IPS-NIHi11 (cell line): ENCODE measurements at places on chromosomes 16 and 17.

DNA sequence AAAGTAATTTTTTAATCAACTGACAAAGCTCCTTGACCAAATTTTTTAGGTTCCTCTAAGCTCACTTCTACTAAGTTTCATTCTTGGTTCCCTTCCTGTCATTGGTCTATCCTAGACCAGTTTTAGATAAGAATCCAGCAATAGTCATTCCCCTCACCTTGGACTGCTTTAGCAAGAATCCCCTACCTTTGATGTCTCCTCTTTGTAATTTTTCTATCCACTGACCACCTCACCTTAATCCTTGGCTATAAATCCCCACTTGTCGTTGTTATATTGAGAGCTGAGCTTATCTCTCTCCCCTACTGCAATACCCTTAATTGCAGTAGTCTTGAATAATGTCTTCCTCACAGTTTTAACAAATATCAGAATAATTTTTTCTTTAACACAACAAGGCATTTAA lies 107.2 kb downstream of the USP32 start:
- no peak for DNase-seq

GRCh38 chr16:50083996-50084395 lies 18.2 kb downstream of the HEATR3 start:
- no peak for DNase-seq

- no peak for DNase-seq
Observed at GRCh38 chr16:51968749-51969148, 578.2 kb downstream of the TOX3 start.

DNA sequence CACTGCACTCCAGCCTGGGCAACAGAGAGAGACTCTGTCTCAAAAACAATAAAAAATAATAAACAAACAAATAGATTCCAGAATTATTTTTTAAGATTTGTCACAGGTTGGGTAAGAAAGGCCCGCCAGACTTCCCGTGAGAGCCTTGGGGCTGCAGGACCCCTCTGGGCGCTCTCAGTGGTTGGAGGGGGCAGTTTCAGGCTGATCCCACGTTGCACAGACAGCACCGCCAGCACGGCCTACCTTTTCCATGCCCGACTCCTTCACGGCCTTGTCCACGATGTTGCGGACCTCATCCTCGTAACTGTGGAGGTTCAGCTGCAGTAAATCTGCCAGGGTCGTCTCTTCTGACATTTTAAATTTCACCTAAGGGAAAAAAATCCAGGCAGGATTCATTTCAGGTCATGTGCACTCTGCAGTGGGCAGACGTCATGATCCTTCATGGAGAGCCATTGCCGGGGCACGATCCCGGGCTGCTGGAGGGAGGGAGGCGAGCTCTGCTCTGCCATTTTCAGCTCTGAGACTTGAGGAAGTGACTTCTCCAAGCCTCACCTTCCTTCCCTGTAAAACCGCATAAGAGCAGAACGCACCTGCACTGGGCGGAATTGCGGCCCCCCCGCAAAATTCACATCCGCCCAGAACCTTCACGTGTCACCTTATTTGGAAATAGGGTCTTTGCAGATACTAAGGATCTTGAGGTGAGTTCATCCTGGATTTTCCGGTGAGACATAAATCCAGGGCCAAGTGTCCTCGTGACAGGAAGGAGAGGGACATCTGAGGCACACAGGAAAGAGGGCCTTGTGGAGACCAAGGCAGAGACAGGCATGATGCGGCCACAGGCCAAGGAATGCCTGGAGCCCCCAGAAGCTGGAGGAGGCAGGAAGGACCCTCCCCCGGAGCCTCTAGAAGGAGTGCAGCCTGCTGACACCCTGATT lies 66.8 kb downstream of the DNAH17 start:
- DNase-seq, result no peak

- DNase-seq, result no peak
Observed at GRCh38 chr16:46937536-46937935, 35.9 kb downstream of the DNAJA2 start.

DNA sequence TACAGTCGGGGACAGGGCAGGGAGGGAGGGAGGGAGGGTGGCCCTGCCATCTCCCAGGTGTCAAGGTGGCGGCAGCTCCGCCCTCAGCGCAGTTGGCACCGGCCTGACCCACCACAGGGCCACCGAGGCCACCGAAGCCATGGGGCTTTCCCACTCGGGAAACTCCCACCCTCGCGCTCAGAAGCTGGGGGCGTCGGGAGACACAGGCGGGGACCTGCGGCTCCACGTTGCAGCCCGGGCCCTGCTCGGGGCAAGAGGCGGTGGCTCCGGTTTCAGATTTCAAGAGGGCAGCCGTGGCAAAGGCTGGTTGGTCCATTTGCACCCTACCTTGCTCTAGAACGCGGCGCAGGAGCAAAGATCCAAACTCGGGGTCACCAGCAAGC lies 544 bp downstream of the CYB561 start:
- DNase-seq, result peak; percentile 79

GRCh38 chr16:89561884-89562599 lies 1.6 kb downstream of the RPL13 start:
- DNase-seq, result no peak

GRCh38 chr17:29368161-29368560 lies 22.0 kb upstream of the TAOK1 start:
- DNase-seq, result no peak

GRCh38 chr17:59427425-59427921 lies 96.0 kb downstream of the YPEL2 start:
- DNase-seq, result no peak

GRCh38 chr17:74830861-74831260 lies 28.8 kb downstream of the GRIN2C start:
- DNase-seq, result no peak

DNA sequence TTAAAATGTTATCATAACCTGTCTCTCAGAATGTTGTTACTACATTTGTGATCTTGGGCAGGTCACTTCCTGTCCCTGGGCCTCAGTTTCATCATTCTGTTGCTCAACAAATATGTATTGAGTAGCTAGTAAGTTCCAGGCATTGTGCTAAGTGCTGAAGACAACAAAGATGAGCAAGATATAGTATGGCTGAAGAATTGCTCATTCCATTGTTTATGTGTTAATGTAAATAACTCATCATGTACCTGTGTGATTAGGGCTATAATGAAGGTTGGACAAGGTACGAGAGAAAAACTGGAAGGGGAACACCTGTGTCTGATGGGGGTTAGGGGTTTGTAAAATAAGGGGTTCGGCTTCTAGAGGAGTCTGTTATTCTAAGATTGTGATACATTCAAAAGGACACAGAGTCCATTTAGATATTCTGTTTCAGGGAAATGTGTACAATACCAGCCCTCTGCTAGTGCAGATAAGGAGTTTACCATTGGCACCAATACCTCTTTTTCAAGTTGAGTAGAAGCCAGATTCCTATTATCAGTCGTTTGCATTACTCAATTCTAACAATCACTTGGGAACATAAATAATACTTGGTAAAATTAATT lies 20.0 kb downstream of the TUBG1 start:
- DNase-seq, result no peak

GRCh38 chr16:87062569-87063442 lies 254.4 kb downstream of the C16orf95 start:
- DNase-seq, result peak; percentile 85

DNA sequence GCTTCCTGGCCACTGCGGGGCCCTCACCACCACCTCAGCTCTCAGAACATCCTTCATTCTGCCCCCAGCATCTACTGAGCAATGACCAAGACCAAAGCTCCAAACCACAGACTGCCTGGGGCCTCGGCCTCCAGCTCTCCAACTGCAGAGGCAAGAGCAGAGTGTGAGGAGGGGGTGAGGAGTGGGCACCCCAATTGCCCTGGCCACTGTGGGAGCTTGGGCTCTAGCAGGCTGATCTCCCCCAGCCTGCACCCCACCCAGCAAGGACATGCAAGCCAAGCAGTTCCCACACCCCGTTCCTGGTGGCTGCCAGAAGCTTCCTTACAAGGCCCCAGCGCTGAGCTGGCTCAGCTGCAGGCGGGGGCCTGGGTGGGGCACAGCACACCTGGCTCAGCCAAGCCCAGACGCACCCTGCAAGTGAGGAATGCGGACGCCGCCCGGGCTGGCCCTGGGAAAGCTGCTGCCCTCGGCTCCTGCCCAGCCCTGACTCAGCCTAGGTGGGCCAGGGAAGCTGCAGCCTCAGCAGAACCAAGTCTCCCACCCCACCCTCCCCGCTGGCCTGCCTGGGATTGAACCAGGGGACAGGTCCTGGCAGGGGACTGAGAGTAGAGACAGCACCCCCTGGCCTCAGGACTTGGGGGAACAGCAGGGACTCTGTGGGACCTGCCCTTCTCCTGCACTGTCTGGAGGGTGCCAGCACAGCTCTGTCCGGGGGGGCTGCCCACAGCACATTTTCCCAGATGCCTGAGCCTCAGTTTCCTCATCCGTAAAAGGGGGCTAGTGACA lies 29.7 kb upstream of the KRT17 start:
- peak; percentile 44 for DNase-seq

DNA sequence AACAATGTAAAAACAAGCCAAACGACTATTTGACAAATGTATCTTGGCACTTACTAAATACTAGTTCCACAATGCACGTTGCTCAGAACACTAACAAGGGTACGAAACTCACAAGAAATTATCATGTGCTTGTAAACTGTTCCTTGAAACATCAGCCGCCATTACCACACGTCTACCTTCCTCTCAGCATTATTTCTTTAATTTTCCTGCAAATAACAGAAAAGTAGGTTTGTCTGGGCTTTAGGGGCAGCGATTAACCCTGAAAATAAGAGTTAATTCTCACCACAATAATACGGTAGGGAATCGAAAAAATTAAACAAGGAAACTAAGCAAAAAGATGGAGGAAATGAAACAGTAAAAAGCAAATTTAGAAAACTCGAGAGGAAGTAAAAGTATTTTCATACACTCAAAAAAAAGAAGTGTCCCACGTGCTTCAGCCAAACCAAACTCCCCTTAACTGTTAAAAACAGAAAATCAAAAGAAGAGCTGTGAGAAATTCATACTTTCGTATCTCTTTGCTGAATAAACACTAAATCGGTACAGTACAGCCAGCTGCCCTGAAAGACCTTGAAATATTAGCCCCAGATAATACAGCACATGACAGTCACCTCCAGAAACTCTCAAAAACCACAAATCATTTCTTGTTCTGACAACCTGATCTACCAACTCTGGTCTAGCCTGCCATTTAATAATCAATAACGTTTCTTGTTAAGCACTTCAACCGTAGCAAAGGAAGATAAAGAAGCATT lies 1.2 kb downstream of the ARHGAP17 start:
- no peak for DNase-seq

DNA sequence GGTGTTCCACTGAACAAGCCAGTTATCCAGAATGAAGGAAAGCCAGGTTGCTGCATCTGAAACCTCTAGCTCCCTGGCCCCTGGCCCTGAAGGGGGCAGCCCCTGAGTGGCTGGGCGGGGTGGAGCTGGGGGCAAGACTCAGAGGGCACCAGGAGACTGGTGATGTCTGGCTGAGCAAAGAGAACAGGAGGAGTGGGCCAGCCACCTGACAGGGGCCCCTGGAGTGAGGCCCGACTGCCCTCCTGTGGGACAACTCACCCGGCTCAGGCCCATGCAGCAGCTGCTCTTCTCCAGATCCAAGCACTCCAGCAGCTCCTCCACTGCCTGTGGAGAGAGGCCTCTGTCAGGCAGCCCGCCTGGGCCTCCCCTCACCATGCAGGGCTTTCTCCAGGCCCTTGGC lies 60.4 kb downstream of the PIPOX start:
- no peak for DNase-seq

GRCh38 chr17:62975206-62975605 lies 9.2 kb downstream of the TANC2 start:
- no peak for DNase-seq

DNA sequence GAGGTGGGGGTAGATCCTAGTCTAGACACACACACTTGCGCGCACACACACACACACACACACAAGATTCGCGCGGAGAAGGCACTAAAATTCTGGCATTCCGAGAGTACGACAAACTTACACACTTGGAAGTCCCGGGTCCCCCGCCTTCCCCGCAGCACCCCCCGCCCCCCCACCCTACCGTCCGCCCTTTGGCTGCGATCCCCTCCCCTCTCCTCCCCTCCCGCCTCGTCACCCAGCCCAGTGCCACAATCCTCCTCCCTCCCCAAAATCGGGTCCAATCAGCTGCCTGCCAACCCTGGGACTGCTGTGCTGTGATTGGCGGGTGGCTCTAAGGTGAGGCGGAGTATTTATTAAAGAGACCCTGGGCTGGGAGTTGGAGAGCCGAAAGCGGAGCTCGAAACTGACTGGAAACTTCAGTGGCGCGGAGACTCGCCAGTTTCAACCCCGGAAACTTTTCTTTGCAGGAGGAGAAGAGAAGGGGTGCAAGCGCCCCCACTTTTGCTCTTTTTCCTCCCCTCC lies at the start of gene SOX9:
TSS of gene SOX9 (plus strand) at position 379 of the 522 bp plus-strand sequence. CDS start 372 bp downstream, outside the sequence.
- peak; percentile 96 for DNase-seq

DNA sequence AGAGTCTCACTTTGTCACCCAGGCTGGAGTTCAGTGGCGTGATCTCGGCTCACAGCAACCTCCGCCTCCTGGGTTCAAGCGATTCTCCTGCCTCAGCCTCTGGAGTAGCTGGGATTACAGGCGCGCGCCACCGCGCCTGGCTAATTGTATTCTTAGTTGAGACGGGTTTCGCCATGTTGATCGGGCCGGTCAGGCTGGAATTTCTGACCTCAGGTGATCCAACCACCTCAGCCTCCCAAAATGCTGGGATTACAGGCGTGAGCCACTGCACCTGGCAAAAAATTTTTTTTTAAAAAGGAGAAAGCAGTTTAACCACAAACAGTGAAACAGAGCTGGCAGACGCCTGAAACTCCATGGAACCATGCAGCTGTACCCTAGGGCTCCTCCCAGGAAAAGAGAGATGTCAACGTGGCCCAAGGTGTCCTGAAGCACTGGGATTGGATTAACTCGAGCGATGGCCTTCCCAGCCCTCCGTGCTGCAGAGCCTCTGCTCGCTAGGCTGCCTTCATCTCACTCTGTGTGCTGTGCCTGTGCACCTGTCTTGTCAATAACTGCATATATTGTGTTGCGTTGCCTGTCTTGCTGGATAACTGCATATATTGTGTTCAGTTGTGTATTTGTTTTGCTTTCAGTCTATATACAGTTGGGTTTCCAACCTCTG lies 29.6 kb upstream of the FOXK2 start:
- DNase-seq, result no peak

DNA sequence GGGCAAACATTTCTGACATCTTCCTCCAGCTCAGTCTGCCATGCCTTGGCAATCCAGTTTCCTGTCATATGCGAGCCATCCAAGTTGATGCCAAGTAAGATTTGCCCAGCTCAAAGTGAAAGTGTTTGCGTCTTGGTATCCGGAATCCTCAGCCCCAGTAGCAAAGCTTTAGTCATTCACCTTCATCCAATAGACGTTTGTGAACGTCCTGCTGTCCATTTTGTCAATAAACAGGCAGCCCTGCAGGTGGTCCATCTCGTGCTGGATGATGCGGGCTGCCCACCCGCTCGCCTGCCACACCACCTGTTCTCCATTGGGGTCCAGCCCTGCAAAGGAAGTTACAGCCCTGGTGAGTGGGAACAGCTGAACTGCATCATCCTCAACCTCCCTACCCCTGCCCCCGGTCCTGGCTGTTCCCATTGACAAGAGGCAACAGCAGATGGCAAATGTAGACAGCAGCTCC lies 1.5 kb downstream of the PDF start:
- DNase-seq, result no peak
